ENCODE measurements at places on chromosomes 6 and 20.
A peak's percentile ranks its signal among the peaks of the same experiment; 100 is the strongest.

GRCh38 chr6:30799210-30799609 lies 54.9 kb upstream of the IER3 start:
- no peaks in the 10 kb centered on the region for H3K27me3 ChIP-seq
- H3K27ac ChIP-seq: no peak overlapping the region
- no peak overlapping the region for H3K4me3 ChIP-seq
- H3K36me3 ChIP-seq: no peaks in the 10 kb centered on the region

GRCh38 chr20:15702161-15702560 lies 871.1 kb downstream of the KIF16B start:
- no peak overlapping the region for H3K4me3 ChIP-seq
- H3K36me3 ChIP-seq: no peaks in the 10 kb centered on the region
- H3K27me3 ChIP-seq: no peaks in the 10 kb centered on the region
- no peak for DNase-seq

GRCh38 chr6:6176586-6177228 lies 143.8 kb downstream of the F13A1 start:
- no peaks in the 10 kb centered on the region for H3K27me3 ChIP-seq
- H3K27ac ChIP-seq: no peak overlapping the region
- H3K4me1 ChIP-seq: no peaks in the 10 kb centered on the region
- H3K4me3 ChIP-seq: no peak overlapping the region
- no peaks in the 10 kb centered on the region for H3K36me3 ChIP-seq

DNA sequence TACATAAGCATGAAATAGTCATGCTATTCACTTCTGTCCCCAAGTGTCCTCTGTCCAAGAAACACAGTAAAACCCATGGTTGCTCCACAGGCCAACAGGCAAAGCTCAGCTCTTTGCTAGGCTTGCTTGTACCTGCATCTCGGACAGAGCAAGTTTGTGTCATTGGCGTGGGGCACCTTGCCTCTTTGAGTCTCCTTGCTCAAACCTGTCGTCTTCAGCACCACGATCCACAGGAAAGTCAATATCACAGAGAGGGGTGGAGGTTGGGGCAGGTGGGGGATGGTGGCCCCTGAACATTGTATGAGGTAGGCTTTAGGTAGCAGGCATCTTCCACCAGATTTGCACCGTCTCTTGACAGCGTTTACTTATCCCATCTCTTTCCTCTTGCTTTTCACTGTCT lies 4.1 kb upstream of the TMEM14B start:
- H3K27me3 ChIP-seq: no peaks in the 10 kb centered on the region
- no peak overlapping the region for H3K27ac ChIP-seq
- H3K4me1 ChIP-seq: peaks cover 5% of the 10 kb centered on the region
- H3K36me3 ChIP-seq: peaks cover 34% of the 10 kb centered on the region

DNA sequence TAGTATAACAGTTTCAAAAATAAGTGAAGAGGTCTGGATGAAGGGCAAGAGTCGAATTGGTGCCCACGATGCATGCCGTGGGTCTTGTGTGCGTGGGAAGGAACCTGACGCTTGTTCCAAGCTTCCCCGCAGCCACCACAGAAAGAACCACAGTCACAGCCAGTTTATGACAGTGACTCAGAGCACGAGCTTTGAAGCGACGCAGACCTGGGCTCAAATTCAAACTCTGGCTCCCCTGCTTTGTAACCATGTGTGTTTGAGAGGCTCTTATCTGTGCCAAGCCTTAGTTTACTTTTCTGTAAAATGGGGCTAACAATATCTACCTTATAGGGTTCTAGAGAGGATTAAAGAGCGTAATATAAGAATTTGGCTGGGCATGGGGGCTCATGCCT lies 65.5 kb downstream of the SYNJ2 start:
- H3K27me3 ChIP-seq: no peaks in the 10 kb centered on the region
- H3K4me3 ChIP-seq: no peak overlapping the region
- no peak for DNase-seq
- no peak overlapping the region for H3K27ac ChIP-seq
- no peaks in the 10 kb centered on the region for H3K36me3 ChIP-seq

DNA sequence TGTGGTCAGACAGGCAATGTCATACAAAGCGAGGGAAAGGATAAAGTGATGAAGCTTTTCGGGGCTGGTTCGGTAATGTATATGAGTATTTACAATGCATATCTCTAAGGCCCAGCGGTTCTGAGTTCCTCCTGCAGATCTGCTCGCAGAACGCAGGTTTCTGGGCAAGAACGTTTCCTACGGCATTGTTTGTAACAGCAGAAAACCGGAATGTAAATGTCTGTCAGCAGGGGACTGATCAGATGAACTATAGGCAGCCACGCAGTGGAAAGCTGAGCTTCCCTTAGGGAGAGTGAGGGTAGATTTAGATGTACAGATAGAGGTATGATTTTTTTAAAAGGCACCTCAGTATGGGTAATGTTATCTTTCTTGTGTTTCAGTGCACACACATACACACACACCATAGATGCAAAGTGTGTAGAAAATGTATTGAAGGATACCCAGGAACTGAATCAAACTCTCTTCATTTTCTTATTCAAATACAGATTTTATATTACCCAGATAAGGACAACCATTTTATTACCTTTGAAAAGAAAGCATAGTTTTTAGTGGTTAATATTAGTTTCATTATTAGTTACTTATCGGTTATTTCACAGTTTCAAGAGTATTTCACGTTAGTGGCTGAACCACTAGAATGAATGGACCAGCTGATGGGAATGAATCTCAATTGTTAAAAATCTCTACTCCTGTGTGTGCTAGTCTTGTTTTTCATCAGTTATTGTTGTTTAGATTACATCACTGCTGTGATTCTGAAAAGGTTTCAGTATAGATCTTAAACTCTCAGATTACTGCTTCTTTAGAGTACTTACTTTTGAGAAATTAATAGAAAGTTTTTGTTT lies 56.2 kb downstream of the SNX9 start:
- DNase-seq: no peak
- H3K4me3 ChIP-seq: no peak overlapping the region

DNA sequence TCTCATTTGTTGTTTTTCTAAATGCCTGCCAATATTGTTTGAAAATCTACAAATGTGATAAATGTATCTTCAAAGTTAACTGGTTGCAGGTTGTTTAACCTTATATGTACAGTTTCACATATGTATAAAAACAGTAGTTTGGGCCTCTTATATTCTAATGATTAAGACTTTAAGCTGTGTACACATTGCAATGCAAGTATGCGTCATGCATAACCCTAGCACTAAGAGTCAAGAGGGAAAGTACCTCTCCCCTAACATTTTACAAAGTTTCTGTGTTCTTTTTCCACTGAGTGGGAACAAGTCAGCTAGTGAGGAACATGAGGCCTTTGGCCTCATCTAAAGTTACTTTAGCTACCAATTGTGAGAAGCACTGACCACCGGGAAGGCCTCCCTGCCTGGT lies 25.7 kb upstream of the MICB start:
- H3K36me3 ChIP-seq: no peaks in the 10 kb centered on the region
- no peak for DNase-seq
- H3K4me3 ChIP-seq: no peak overlapping the region
- H3K4me1 ChIP-seq: no peaks in the 10 kb centered on the region

DNA sequence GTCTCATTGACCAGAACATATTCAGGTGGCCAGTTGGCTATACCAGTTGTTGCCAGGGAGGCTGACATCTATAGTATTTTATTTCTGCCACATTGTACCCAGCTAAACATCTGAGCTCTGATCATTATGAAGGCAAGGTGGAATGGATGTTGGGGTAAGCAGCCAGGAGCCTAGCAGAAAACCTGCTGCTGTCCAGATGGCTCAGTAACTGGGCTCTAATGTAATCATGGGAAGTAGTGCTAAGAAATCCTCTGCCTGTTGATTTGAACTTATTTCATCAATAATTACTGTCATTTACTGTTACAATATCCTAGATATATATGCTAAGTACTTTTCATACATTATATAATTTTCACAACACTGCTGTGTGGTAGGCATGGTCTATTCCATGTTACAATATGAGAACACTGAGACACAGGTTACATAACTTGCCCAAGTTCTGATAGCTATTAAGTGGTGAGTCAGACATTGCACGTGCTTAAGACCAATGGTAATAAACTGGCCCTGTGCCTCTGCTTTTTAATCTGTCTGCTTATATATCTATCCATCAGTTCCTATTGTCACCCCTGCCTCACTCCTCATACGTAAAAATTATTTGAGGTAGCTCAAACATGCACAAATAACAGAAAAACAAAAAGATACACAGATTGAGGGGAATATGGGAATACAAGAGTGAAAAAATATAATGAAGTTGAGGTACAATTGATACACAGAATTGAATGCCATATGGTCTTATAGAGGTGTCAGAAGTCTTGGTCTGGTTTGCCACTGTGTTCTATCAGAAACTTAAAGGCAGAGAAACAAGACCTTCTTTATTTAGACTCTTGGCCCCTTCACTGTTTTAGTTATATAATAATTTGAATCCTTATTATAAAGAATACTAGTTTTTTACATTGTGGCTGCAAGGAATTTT lies 25.2 kb downstream of the TBPL1 start:
- no peaks in the 10 kb centered on the region for H3K36me3 ChIP-seq
- peak; percentile 51 for DNase-seq
- no peaks in the 10 kb centered on the region for H3K4me1 ChIP-seq
- no peak overlapping the region for H3K27ac ChIP-seq
- no peak overlapping the region for H3K4me3 ChIP-seq
- H3K27me3 ChIP-seq: no peaks in the 10 kb centered on the region

DNA sequence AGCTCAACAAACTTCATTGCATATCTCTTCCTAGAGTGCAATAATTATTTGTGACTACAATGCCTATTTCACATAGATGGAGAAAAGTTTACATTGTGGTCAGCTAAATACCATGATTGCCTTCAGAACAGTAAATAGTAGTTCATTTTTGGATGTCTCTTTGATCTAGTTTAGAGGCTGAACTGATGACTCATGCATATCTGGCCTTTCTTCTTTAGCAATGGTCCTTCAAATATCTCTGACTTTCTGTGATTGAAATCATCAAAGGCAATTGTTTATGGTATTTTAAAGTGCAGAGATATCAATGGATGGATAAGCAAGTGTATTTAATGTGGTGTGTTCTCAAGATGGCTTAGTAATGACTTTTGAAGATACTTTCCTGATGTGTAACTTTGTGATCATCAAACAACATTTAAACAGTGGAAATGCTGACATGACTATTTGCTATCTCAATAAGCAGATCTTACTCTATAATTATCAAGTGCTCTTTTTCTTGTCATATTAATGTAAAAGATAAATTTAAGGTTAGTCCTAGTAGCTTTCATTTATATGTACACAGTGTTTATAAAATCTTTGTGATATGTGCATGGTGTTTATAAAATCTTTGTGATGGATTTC lies 523.7 kb upstream of the SLC35B3 start:
- no peak overlapping the region for H3K27ac ChIP-seq
- H3K27me3 ChIP-seq: no peaks in the 10 kb centered on the region
- H3K36me3 ChIP-seq: no peaks in the 10 kb centered on the region
- no peak for DNase-seq
- no peaks in the 10 kb centered on the region for H3K4me1 ChIP-seq

DNA sequence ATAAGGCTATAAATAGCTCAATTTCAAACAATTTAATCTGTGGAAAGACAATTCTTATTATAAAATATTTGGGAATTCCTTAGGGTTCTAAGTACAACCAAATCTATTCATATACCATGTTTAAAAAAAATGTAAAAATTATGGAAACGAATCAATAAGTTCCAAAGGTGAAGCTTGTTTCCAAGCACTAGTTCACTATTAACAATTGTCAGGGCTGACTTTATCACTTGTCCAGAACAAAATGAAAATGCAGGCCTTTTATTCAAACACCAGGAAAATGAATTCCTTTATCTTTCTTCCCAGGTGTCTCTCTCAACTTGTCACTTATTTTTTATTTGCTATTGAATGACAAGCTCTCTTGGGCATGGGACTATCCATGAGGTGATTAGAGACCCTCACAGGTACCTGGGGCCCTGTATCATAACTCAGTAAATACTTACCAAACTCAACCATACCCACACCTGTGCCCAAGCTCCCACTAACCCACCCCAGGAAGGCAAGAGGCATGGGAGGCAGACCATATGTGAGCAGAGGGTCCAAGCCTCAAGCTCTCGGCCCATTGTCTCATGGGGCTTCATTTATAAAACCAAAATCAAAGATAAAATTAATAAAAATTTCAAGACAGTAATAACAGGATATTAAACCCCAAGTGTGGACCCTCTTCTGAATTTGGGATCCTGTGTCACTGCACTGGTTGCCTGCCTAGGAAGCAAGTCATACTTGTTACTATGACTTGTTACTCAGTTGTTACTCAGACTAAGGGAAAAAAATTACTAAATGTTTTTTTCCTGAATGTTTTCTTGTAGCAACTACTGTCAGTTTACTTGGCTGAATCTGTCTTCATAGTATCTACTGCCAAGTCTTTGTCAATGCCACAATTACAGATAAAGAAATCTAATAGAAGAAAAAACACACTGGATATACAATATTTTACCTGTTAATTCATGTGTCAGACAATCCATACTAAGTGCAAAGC lies 54.7 kb downstream of the PTPRK start:
- no peaks in the 10 kb centered on the region for H3K36me3 ChIP-seq
- no peaks in the 10 kb centered on the region for H3K4me1 ChIP-seq
- no peak overlapping the region for H3K4me3 ChIP-seq
- H3K27ac ChIP-seq: no peak overlapping the region
- DNase-seq: no peak
- no peaks in the 10 kb centered on the region for H3K27me3 ChIP-seq

DNA sequence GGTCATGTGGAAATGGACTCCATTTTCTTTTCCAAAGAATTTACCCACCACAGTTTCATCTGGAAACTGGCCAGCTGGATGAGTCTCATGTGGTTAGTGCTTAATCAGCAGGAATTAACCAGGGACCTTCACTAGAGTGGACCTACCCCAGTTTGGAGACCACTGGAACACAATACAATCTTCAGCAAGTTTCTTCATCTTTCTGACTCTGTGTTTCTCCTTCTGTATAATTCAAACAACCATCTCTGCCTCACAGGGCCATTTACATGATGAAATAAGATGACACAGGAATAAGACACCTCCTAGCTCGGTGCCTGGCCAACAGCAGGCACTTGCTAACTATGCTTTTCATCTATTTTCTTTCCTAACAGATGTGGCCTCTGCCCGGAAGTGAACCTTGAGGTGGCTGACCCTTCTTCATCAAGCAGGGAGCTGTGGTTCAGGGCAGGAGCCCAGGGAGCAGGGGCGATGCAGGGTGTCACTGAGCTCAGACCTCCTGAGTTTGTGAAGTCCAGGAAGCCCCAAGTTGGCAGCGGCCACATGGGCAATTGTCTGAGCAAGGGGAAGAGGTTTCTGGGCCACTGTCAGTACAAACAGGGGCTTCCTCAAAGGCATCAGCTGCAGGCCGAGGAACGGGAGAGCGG lies 98.8 kb downstream of the SOD2 start:
- H3K27me3 ChIP-seq: no peaks in the 10 kb centered on the region
- no peak overlapping the region for H3K27ac ChIP-seq
- no peaks in the 10 kb centered on the region for H3K4me1 ChIP-seq
- no peak overlapping the region for H3K4me3 ChIP-seq
- H3K36me3 ChIP-seq: no peaks in the 10 kb centered on the region

GRCh38 chr20:44478206-44478605 lies 2.5 kb downstream of the TTPAL start:
- H3K27me3 ChIP-seq: no peaks in the 10 kb centered on the region
- no peak overlapping the region for H3K27ac ChIP-seq
- H3K4me3 ChIP-seq: no peak overlapping the region
- peaks cover 3% of the 10 kb centered on the region for H3K36me3 ChIP-seq
- no peaks in the 10 kb centered on the region for H3K4me1 ChIP-seq

GRCh38 chr6:41502917-41503671 lies 43.1 kb upstream of the FOXP4 start:
- peak overlapping the region; percentile 43 for H3K4me3 ChIP-seq
- peak overlapping the region; percentile 96 for H3K27ac ChIP-seq
- H3K4me1 ChIP-seq: peaks cover 21% of the 10 kb centered on the region
- peak; percentile 28 for DNase-seq
- H3K36me3 ChIP-seq: no peaks in the 10 kb centered on the region

GRCh38 chr6:167396659-167397490 lies 72.0 kb downstream of the TTLL2 start:
- no peaks in the 10 kb centered on the region for H3K36me3 ChIP-seq
- no peaks in the 10 kb centered on the region for H3K4me1 ChIP-seq
- no peak overlapping the region for H3K4me3 ChIP-seq
- H3K27me3 ChIP-seq: no peaks in the 10 kb centered on the region
- H3K27ac ChIP-seq: no peak overlapping the region
